Astrocyte (in vitro differentiated cells and primary cell): ENCODE measurements at places on chromosomes 3 and 15. TPM values are rescaled to one million over a fixed set of nuclear protein-coding genes. Genes with fewer than 3 reads are reported as not detected.

The ZNF662 gene
- 0.23 and 0.53 TPM in 2 replicates for total RNA-seq

The ARL8B gene
- 59.7 and 64.1 TPM in 2 replicates for total RNA-seq

GRCh38 chr3:136954980-136955780 lies 2.6 kb upstream of the IL20RB start:
- H3K4me1 ChIP-seq: peaks cover 15% of the 10 kb centered on the region
- H3K27ac ChIP-seq: peak overlapping the region; percentile 61
- peak; percentile 36 for DNase-seq
- H3K4me3 ChIP-seq: no peak overlapping the region

- no peaks in the 10 kb centered on the region for H3K36me3 ChIP-seq
- H3K4me1 ChIP-seq: peaks cover 5% of the 10 kb centered on the region
- no peak overlapping the region for H3K4me3 ChIP-seq
- no peak overlapping the region for H3K27ac ChIP-seq
- peak; percentile 11 for DNase-seq
Measured at GRCh38 chr15:97502038-97502437, 458.5 kb upstream of the ARRDC4 start.

- no peaks in the 10 kb centered on the region for H3K4me1 ChIP-seq
- H3K4me3 ChIP-seq: no peak overlapping the region
- H3K27ac ChIP-seq: no peak overlapping the region
- H3K27me3 ChIP-seq: no peaks in the 10 kb centered on the region
- no peaks in the 10 kb centered on the region for H3K36me3 ChIP-seq
Measured at GRCh38 chr15:62104401-62104800, 37.6 kb downstream of the C2CD4A start.

- H3K4me3 ChIP-seq: no peak overlapping the region
- H3K27me3 ChIP-seq: no peaks in the 10 kb centered on the region
Measured at GRCh38 chr3:168575750-168576149, 480.0 kb upstream of the GOLIM4 start.

GRCh38 chr15:28986726-28987125 lies 101.0 kb downstream of the APBA2 start:
- H3K36me3 ChIP-seq: no peaks in the 10 kb centered on the region
- no peak for DNase-seq
- no peaks in the 10 kb centered on the region for H3K27me3 ChIP-seq
- H3K27ac ChIP-seq: no peak overlapping the region
- no peak overlapping the region for H3K4me3 ChIP-seq

GRCh38 chr3:189457631-189458412 lies 173.4 kb upstream of the TP63 start:
- DNase-seq: no peak
- H3K4me3 ChIP-seq: no peak overlapping the region
- no peaks in the 10 kb centered on the region for H3K36me3 ChIP-seq
- H3K4me1 ChIP-seq: no peaks in the 10 kb centered on the region

GRCh38 chr3:161316006-161316689 lies 55.2 kb downstream of the SPTSSB start:
- peak; percentile 54 for DNase-seq
- H3K4me3 ChIP-seq: no peak overlapping the region
- H3K27me3 ChIP-seq: no peaks in the 10 kb centered on the region
- no peaks in the 10 kb centered on the region for H3K4me1 ChIP-seq
